AG09309 (cell line): ENCODE measurements at places on chromosomes 7 and 10.

GRCh38 chr7:45660901-45661211, 86.7 kb downstream of the ADCY1 start:
- no peak for DNase-seq

- no peak for DNase-seq
These were observed 1.3 kb upstream of the RET start for GRCh38 chr10:43075612-43076003.

DNA sequence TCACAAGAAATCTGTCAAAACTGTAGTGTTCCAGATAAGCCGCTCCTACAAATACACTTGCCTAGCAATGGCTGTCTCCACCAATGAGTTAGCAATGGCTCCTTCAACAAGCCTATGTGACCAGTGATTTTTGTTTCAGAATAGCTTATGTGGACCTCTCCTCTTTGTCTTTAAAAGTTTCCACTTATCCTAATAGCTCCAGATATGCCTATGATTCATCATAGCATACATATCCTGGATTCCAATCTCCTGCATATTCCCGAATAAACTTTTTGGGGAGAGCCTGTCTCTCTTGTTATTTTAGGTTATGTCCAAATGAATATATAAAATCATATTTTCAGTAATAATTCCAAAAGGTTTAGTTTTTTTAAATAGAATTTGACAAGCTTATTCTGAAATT, 510.6 kb downstream of the ARL4A start:
- no peak for DNase-seq

- DNase-seq: no peak
These were observed 30.4 kb downstream of the ZNF92 start for GRCh38 chr7:65404020-65404419.

- no peak for DNase-seq
These were observed 511.5 kb downstream of the ATRNL1 start for GRCh38 chr10:115604627-115605026.
